Stimulated activated CD8-positive, alpha-beta memory T cell treated with anti-CD3 and anti-CD28 coated beads, Interleukin-7, amount 100 ng/mL, for 48 hours (primary cell): ENCODE measurements at places on chromosomes 11 and 22.

DNA sequence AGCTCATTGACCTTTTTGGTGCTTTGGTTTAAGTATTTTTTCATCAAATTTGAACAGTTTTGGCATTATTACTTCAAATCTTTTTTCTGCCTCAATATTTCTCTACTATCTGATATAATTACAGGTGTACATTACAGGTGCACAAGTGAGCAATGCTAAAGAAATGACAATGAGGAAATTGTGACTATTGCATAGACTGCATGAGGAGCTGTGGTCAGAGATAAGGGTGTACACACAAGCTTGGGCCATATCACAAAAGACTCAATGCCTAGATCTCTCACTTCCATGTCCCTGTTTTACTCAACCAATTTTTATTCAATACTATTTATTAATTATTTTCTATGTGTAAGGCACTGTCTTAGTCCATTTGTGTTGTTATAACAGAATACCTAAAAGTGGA is 251.0 kb upstream of the UBASH3B start:
- no peak for DNase-seq

DNA sequence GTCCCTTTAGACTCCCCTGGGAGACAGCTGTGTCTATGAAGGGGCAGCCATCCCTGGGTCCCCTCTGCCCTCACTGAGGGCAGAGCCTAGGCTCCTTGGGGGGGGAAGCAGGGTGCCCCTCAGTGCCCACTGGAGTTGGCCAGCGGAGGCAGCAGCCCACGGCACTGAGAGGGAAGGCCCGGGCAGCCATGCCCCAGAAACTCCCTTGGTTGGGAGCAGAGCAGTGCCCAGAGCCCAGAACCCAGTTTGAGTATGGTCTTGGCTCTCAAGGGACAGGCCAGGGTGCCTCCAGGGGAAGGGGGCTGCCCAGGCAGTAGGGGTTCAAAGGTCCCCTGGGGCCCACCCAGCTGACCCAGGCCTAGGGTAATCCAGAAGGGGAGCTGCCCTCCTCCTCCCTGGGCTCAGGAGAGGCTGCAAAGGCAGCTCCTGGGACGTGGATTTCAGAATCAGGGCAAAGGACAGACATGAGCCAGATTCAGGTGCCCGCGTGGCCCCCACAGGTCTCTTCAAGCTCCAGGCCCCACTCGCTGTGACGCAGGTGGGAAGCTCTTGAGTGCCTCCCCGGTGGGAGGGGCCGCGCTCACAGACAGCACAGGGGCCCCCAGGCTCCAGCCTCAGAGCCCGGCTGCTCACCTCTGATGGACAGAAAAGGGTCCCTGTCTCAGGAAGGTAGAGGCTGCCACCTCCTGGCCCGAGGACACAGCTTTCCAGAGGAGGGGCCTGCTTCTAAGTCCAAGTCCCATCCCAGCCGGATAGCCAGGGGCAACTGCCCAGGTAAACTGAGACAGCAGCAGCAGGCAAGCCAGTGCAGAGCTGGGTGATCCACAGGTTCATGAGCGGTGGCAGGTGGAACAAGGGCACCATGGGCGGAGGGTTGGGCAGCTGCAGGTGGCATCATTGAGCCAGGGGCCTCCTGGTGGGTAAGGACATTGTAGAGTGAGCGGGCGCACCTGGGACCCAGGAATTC is 2.6 kb downstream of the C11orf21 start:
- DNase-seq = no peak

DNA sequence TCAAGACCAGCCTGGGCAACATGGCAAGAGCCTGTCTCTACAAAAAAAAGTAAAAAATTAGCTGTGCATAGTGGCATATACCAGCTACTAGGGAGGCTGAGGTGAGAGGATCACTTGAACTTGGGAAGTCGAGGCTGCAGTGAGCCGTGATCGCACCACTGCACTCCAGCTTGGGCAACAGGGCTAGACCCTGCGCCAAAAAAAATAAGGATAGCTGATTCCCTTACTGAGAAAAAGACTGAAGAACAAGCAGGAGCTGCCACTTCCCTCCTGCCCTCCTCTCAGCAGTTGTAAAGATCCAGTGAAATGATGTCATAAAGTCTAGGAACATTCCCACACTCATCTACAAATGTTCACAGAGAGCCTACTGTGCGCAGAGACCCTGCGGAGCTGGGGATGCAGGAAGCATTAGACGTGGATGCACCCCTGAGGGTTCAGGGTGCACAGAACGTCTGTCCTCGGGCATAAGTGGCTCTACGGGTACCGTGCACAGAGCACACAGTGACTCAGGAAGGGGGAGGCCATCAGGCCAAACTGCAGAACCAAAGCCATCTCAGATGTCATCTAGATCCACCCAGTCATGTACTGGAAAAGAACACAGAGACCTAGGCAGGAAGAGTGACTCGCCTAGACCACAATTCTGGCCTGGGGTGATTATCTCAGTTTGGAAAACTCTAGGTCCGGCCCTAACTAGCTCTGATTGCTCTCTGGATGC is 11.7 kb downstream of the SEC14L2 start:
- DNase-seq = no peak

- DNase-seq = no peak
These were observed 90.0 kb downstream of the GRIK4 start for GRCh38 chr11:120601536-120601935.

- DNase-seq = no peak
These were observed 322.3 kb upstream of the B3GAT1 start for GRCh38 chr11:134734141-134734845.

GRCh38 chr22:50339945-50340879 is 2.9 kb upstream of the PPP6R2 start:
- no peak for DNase-seq
